ENCODE measurements at places on chromosomes 5 and 9.

GRCh38 chr9:21210311-21210710 lies 3.4 kb upstream of the IFNA10 start:
- no peak for DNase-seq

GRCh38 chr5:10747678-10748622 lies 13.1 kb downstream of the DAP start:
- no peak for DNase-seq

- DNase-seq, result peak; percentile 77
Measured at GRCh38 chr5:178113141-178113787, at the start of gene N4BP3. N4BP3 (plus strand) TSS chr5:178113532; CDS start chr5:178119584, 6,052 bp downstream.

GRCh38 chr9:108149326-108149725 lies 659.8 kb upstream of the KLF4 start:
- no peak for DNase-seq

DNA sequence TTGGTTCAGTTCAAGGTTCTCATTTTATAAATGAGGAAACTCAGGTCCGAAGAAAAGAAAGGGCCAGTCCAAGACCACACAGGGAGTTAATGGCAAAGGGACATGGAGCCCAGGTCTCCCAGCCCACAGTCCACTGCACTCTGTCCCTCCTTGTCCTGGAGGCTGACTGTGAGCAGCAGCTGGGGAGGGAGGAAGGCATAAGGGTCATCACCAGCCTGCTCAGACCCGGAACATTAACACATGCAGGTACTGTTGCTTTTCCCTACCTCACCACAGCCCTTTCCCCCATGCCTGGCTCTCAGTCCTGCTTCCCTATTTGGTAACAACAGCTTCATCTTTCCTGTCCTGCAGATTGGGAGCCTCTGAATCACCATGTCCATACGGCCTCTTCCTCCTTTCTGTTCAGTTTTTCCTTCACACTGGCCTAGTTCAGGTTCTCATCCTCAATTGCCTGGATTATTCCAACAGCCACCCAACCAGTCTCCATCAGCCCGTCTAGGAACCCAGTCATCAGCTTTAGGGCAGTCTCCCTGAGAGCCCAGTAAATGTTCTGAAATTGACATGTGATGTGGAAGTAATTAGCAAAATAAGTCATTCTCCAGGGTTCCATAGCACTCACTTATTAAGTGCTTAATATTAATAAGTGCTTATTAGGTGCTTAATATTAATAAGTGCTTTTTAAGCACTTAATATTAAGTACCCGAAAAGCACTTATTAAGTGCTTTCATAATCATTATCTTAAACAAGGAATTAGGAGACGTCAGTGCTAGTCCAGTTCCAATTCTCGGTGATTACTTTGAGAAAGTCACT lies 4.3 kb downstream of the GPX3 start:
- DNase-seq, result no peak

DNA sequence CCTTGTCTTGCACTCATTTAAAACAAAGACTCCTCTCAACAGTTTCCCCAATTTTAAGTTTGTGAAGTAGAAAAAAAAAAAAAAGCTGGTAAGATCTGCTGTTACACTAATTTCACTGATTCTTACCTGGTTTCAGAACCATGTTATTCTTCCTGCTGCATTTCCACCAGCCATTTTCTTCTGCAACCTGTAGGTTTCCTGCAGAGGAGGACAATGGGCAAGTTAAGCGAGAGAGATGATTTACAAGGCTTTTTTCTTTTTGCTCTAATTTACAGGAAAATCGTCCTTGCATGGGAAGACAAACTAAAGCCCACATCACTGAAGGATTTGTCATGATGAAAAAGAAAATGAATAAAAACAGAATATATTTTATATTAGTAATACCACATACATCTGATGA lies 86.0 kb upstream of the SMARCA2 start:
- DNase-seq, result no peak

- no peak for DNase-seq
Measured at GRCh38 chr5:169044962-169045361, 256.0 kb downstream of the SLIT3 start.

DNA sequence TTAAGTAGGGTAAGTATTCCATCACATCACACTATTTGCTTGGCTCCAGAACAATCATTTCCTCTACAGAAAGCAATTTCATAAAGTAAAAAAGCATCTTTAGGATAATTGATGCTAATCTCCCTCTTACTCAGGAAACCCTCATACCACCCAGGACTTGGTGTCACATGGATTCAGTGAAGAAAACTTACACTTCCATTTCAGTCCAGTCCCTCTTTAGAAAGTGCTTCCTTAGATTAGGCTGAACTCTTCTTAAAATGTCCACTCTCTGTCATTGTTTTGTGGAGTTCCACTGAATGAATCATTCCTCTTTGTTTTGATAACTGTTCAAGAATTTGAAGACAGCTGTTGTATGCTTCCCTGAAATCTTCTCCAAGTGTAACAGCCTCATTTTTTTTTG lies 144.0 kb upstream of the ZNF462 start:
- no peak for DNase-seq

- DNase-seq, result no peak
Measured at GRCh38 chr9:126472948-126473298, 140.8 kb upstream of the LMX1B start.

DNA sequence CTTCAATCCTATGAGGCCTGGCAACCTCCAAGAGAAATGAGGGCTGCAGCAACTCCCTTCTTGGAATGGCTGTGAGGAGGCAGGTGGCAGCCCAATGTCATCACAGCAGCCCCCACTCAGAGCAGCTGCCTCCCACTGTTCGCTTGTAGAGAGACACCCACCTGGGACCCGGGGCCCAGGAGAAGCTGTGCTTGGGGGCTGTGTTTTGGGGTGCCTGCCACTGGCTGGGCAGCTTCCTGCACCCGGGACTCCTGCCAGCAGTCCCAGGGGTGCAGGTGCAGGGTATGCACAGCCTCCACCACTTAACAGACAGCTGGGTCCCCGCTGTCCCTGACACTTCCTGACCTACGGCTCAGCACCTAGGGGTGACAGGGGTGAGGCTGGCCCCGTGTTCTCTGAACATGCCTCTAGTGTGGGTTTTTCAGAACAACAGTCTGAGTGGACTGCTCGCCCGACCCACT lies 26.2 kb downstream of the NIPAL4 start:
- peak; percentile 12 for DNase-seq

GRCh38 chr5:106759581-106759980 lies 911.2 kb downstream of the EFNA5 start:
- DNase-seq, result no peak

DNA sequence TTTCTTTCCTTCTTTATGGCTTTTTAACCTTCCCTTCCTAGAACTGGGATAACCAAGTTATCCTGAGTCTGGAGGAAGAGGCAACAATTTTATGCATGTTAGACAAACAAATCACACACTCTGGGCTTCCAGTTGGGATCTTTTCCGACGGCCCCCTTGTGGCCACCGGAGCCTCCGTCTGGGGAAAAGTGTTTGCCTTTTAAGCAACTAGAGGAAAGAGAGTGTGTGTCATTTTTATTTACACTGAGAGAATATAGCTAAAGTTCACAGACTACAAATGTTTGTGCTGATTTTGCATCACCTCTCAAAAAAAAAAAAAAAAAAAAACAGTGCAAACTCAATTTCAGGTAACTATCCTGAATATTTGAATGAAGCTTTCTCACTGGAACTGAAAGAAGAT lies 126.2 kb downstream of the SEMA6A start:
- no peak for DNase-seq

DNA sequence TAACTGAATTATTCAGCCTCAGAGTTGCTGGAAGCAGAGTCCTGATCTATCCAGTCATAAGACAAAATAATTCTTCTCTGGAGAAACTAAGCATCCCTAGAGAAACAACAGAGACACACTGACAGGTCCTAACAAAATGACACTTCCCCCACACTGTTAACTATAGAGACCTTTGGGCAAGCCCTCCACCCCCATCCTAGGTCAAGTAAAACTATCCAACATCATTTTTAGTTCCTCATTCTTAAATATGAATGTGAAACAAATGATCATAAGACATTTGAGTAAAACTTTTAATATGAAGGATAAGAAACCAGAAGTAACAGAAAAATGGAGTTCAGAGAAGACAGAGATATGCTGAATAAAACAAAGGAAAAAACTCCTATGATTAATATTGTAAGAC lies 30.9 kb downstream of the CNTLN start:
- no peak for DNase-seq

- DNase-seq, result no peak
Measured at GRCh38 chr9:81462801-81463200, 226.5 kb downstream of the TLE1 start.

GRCh38 chr5:51944500-51945125 lies 561.4 kb downstream of the ISL1 start:
- no peak for DNase-seq

DNA sequence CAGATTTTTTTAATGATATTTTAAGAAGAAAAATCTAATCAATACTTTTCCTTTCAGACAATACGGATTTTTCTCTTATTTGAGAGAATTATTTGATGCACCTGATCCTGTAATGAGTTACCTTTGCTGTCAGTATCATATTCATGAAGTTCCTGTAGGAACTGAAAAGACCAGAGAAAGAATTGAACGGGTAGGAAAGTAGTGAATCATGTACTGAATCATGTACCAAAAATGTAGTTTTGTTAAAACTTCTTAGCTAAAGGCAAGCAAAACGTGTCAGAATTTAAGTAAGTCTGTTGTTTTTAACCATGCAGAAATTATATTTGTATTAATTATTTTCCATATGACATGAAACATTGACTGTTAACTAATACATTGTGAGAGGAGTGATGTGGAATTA lies 56.6 kb downstream of the SMC5 start:
- no peak for DNase-seq

GRCh38 chr9:90641086-90641485 lies 1.5 kb downstream of the DIRAS2 start:
- no peak for DNase-seq

GRCh38 chr5:160469156-160470144 lies 47.8 kb downstream of the PTTG1 start:
- DNase-seq, result no peak

DNA sequence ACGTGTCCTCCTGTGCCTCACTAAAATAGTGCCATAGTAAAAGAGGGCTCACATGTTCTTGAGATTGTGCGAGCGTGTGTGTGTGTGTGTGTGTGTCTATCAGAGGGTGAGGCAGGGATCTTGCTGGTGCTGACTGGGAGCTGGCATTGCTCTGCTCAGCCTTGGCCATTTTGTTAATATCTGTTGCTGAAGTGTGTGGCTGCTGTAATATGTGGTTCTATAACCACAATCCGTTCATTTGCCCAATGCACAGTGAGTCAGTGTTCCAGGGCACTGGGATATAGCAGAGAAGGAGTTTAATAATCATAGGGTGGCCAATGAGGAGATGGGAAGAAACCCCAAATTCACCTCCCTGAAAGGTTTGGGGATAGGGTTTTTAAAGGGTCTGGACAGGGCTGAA lies 61.3 kb downstream of the RASGRF2 start:
- DNase-seq, result no peak

- no peak for DNase-seq
Measured at GRCh38 chr5:99675974-99676373, 747.2 kb upstream of the CHD1 start.

All from CD4-positive, alpha-beta T cell treated with Interferon alpha-2 for 1 hour (primary cell).